Stimulated activated CD8-positive, alpha-beta memory T cell treated with anti-CD3 and anti-CD28 coated beads, Interleukin-7, amount 100 ng/mL, for 4 hours (primary cell): ENCODE measurements at places on chromosomes 7 and 10.

DNA sequence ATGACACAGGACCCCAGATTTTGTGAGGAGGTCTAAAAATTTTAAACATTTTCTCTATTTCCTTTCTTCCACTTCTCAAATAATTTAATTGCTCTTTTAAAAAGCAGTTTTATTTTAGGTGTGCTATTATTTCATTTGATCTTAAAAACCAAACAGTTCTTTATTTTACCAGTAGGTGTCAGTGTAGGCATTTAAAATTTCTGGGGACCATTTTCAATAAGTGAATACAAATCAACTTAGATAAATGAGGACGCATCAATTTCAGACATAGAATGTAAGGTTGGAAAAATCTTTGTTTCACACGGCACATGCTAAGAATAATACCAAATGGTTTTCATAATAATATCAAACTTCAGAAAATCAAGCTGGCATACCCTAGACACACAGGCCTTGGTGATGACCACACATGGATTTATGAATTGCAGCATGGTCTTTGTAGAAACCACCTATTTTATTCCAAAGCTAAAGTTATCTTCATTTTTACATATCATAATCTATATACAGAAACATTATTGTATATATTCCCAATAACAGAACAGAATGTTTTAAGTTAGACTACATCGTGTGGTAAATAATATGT lies 127.6 kb upstream of the SLC26A5 start:
- no peak for DNase-seq

- DNase-seq = no peak
Observed at GRCh38 chr7:147775516-147776284, 814.9 kb upstream of the C7orf33 start.

DNA sequence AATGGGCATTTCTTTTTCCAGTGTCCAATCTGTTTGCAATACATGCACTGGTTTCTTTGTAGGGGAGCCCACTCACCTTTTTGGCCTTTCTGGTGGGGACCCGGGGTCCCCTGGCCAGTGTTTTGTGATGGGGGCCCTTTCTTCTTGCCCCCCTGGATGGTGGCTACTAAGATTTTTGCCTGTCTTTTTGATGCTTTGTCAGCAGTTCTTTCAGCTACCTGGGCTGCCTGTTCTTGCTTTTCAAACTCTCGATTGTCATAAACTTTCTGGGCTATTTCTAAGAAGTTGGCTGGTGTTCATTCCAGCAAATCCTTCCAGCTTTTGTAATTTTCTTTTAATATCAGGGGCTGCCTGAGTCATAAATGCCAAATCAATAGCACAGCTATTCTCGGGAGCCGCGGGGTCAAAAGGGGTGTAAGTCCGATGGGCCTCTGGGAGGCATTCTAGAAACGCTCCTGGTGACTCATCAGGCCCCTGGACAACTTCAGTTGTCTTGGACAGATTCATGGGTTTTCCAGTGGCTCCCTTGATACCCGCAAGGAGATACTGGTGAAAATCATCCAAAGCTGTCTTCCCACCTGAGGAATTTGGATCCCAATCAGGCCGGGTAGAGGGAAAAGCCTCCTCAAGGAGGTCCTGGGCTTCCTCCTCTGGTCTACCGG lies 79.0 kb downstream of the PRR15 start:
- no peak for DNase-seq

- DNase-seq = no peak
Observed at GRCh38 chr7:128172151-128172550, 68.9 kb upstream of the LEP start.

GRCh38 chr10:124731551-124731950 lies 12.6 kb downstream of the FAM53B start:
- DNase-seq = no peak

DNA sequence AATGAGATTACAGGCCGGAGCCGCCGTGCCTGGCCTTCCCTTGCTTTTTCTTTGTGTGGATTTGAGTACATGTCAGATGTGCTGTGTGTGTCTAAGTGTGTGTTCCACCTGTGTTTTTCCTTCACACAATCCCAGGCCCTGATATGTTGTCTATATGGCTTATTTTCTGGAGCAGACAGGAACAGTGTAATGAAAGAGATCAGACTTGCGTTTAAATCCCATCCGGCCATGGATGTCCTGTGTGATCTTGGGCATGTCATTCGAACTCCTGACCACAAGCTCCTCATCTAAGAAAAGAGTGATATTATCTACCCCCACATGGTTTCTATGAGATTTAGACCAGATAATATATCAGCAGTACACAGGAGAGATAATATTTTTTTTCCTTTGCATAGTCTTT lies 37.2 kb downstream of the APBB1IP start:
- no peak for DNase-seq

GRCh38 chr10:110429301-110429700 lies 68.4 kb upstream of the DUSP5 start:
- no peak for DNase-seq

DNA sequence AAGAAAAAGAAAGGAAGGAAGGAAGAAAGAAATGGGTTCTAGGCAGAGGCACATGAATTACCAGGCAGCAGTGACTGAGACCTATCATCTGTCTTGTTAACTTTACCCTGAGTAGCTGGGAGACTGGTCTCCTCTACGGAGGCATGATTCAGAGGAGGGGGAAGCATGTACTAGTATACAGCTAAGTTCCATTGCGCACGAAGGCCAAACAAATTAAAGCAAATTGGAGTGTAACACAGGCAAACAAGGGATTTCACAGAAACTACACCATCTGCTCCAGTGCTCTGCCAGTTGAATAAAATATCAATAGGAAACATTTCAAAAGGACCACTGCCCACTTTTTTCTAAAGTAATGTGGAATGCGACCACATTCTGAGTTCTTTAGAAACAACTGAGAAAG lies 65.9 kb upstream of the RSU1 start:
- DNase-seq = no peak

- no peak for DNase-seq
Observed at GRCh38 chr10:110914431-110914830, 4.5 kb downstream of the BBIP1 start.

DNA sequence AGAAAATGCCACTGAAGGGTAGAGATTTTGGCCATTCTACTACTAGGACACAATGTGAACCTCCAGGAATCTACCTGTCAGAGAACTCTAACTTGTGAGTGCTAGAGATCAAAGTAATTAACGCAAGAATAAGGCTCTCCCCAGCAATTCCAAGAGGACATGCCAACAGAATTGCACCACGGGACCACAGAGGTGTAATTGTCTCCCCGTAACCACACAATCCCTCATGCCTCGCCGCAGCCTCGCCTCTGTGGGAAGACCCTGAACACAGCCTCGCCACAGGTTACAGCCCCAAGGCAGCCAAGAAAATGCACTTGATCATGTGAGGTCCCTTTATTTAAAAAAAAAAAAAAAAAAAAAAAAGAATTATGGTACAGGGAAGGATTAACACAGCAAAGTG lies 29.5 kb downstream of the CDCA7L start:
- no peak for DNase-seq

GRCh38 chr10:102102421-102102820 lies 17.7 kb downstream of the LDB1 start:
- no peak for DNase-seq

DNA sequence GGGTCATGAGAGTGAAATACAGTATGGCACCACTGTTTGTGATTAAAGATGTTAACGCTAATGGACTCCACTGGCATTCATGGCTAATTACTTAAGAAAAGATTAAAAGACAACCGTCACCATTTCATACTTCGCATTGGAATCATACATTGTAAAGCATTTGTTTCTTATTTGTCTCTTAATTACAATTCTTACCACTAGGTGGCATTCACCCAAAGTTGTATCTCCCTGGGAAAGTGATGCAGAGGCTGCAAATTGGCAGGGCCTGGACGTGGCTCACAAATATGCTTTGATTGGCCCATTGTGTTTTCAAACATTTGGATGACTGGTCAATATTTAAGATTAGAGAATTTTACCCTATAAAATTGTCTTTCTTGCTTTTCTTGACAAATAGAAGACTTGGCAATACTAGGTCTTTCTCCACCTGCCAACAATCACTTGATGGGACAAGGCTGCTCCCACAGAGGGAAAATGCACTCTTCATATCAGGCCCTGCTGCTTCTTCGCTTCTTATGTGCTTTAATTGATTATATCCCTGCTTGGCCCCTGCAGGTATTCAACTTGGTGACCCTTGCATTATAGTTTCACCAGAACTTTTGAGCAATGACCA lies 72.1 kb upstream of the STARD3NL start:
- no peak for DNase-seq

- DNase-seq = no peak
Observed at GRCh38 chr10:124075231-124075955, 18.0 kb downstream of the CHST15 start.

DNA sequence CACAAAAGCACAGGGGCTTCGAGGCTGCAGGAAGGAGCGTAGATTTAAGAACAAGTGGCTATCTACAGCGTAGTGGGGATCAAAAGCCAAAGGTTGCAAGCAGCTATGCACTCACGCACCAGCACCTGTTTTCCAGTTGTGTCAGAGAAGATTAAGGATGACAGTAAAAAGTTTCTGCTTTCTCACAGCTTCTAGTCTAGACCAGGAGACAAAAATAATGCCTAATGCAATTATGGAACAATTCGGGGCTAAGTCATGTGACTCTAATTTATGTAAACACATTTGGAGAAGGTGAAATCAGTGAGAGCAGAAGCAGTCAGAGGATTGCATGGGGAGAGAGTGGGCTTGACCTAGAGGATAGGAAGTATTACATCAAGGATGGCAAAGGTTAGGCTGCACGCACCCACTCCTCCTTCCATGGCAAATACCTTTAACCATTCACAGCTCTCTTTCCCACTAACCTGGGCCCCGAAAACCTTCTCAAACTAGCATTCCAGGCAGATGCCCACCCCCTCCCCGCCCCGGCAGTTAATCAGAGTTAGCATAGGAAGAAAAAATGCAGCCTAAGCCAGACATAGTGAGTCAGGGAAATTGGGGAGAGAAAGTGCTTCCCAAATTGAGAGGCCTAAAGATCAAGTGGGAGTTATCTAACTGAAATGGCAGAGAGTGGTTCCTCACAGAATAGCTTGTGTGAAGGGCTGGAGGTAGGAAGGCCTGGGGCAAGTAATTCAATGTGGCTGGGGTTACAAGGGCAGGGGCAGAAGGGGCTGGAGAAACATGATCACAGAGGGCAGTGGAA lies 48.2 kb upstream of the GPAM start:
- no peak for DNase-seq

DNA sequence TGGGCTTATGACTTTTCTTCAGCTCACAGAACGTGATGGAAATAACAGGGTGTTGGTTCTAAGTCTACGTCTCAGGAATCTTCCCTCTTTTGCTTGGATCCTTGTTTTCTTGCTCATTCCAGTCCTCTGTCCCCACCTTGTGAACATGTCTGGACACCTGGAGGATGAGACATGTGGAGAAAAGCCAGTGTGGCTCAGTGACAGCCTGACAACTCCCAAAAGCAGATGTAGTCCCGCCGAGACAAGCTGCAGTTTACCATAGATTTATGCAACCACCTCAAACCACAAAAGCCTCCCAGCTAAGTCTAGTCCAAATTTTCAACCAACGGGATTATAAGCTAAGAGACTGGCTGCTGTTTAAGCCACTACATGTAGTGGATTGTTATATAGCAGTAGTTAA lies 476.1 kb downstream of the SH2D4B start:
- DNase-seq = no peak

DNA sequence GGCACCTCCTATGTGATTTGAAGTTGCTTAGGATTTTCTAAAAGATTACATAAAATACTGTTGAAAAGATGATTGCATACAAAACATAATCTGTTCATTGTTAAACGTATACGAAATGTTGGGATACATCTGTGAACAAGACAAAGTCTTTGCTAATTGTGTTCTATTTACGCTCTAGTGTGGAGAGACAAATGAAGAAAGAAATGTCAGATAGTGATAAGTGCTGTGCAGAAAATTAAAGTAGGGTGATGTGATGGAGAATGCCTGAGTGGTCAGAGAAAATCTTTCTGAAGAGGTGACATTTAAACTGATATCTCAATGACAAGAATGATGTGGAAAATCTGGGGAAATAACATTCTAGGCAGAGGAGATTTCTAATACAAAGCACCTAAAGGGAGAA lies 13.4 kb upstream of the ZRANB1 start:
- DNase-seq = no peak

DNA sequence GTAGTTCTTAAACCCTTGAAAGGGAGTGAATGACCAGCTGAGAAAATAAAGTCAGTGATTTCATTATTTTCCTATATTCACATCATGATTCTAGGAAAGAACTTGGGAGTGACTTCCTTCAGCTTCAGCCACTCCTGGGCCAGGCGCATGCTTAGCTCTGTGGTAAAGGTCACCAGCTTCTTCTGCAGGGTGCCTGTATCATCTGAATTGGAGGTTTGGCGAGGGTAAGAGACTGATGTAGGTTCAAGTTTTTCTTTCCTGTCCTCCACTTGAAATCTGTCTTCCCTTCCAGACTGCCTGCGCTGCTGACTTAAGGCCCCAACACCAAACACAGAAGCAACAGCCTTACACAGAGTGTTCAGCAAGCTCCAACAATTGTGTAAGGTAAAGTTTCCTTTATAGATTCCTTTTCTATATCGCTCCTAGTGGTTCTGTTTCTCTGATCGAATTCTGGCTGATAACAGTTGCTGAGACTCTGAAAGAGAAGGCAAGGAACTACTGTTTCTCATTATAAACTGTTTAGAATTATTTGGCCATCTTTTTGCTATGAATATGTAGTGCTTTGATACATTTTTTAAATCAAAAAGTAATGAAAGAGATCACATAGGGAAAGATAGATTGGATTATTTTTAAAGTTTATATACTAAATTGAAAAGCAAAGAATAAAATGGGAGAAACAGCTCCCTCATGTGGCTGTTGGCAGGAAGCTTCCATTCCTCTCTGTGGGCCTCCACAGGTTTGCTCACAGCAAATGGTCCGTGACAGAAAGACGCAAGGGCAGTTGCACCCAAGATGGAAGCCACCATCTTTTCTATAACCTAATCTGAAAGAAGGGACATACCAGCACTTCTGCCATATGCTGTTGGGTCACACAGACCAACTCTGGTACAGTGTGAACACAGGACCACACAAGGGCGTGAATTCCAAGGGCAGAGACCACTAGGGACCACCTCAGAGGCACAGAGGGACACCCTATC lies 14.0 kb downstream of the GATAD1 start:
- DNase-seq = no peak

GRCh38 chr7:147412782-147413556 lies 1177.6 kb upstream of the C7orf33 start:
- DNase-seq = no peak

- no peak for DNase-seq
Observed at GRCh38 chr7:143283381-143283780, 1.4 kb upstream of the TMEM139 start.

DNA sequence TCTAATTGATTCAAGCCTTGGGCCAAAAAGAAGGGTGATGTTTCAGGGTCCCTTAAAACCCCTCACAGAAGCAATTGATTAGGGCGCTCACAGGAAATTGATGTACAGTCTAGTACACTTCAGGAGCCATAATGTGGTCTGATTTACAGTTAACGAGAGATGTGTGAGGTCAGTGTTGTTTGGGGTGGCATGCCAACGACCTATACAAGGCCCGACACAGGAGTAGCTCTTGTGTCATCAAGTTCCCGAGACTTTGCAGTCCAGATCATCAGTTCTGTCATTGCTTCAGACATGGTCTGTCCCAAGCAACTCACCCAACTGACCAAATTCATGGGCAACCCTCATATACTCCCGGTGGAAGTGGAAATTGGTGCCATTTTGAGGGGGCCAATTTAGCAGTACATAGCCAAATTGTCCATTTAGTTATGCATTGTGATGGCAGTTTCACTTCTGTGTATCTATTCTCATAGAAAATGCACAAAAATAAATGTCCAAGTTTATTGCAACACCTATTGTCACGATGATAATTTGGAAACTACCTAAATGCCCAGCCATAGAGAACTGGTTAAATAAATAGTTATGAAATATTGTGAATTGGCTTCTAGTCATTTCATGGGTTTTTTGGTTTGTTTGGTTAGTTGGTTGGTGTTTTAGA lies 18.0 kb upstream of the ARID5B start:
- no peak for DNase-seq
